ENCODE measurements at places on chromosomes 4 and X. TPM values are rescaled to one million over a fixed set of nuclear protein-coding genes. Genes with fewer than 3 reads are reported as not detected.

NALF2 gene
- total RNA-seq: 3.2 TPM

SPANXN3 gene
- not detected for total RNA-seq

NAT8L gene
- total RNA-seq: 0.62 TPM

RPS6KA6 gene
- total RNA-seq: 20.0 TPM

DOK7 gene
- total RNA-seq: not detected

RBM10 gene
- 26.5 TPM for total RNA-seq

ASB12 gene
- not detected for total RNA-seq

MSX1 gene
- total RNA-seq: not detected

ARR3 gene
- not detected for total RNA-seq

CTPS2 gene
- 116 TPM for total RNA-seq

CXCL1 gene
- total RNA-seq: not detected

SSX3 gene
- total RNA-seq: not detected

USP17L13 gene
- total RNA-seq: not detected

CXCL5 gene
- total RNA-seq: 0.12 TPM

CXCR3 gene
- not detected for total RNA-seq

CC2D2A gene
- total RNA-seq: 18.9 TPM

MED14 gene
- 43.0 TPM for total RNA-seq

NDNF gene
- total RNA-seq: 4.2 TPM

P2RY10 gene
- not detected for total RNA-seq

NPY2R gene
- total RNA-seq: 8.5 TPM

PABPC1L2A gene
- not detected for total RNA-seq

CENPVL2 gene
- total RNA-seq: 0.56 TPM

HMX1 gene
- total RNA-seq: 0.19 TPM

HELT gene
- total RNA-seq: not detected

FAM3A gene
- total RNA-seq: 4.5 TPM

TLR1 gene
- total RNA-seq: 0.03 TPM

APLN gene
- total RNA-seq: 0.46 TPM

STPG2 gene
- 0.06 TPM for total RNA-seq

RAB41 gene
- total RNA-seq: not detected

GAGE1 gene
- not detected for total RNA-seq

TIGD2 gene
- total RNA-seq: 28.1 TPM

FAM53A gene
- 10.3 TPM for total RNA-seq

RPA4 gene
- 0.34 TPM for total RNA-seq

RGN gene
- total RNA-seq: 0.92 TPM

MAGEA1 gene
- not detected for total RNA-seq

PNMA3 gene
- 2.9 TPM for total RNA-seq

NFKB1 gene
- 14.1 TPM for total RNA-seq

CYBB gene
- total RNA-seq: not detected

MAGEC1 gene
- total RNA-seq: not detected

IL1RAPL2 gene
- not detected for total RNA-seq

CT45A1 gene
- not detected for total RNA-seq

GJB1 gene
- not detected for total RNA-seq

EXOC1 gene
- total RNA-seq: 52.0 TPM

PNMA6A gene
- total RNA-seq: 3.2 TPM

FRMPD3 gene
- 0.04 TPM for total RNA-seq

XG gene
- not detected for total RNA-seq

TRIM61 gene
- not detected for total RNA-seq

All from neural progenitor cell (in vitro differentiated cells).